M059J (cell line): ENCODE measurements at places on chromosomes 2 and 18.

DNA sequence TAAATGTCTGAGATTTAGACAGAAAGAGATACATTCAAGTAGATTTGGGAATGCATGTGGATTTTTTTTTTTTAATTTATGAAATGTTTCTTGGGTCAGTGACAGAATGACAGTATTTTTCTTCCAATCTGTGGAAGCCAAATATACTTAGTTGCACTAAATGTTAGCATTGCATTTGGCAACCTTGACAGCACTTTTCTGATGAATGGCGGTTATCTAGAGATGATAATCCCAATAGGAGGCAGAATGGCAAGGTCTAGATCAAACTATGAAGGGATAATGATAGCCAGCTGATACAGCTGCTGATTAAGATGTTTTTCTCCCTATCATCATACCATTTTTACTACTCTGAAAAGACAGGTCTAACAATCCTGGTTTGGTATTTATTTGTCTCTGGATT is 174.5 kb upstream of the STON1 start:
- DNase-seq = no peak

- no peak for DNase-seq
These were observed 513.9 kb upstream of the NXPH2 start for GRCh38 chr2:139293992-139294548.

DNA sequence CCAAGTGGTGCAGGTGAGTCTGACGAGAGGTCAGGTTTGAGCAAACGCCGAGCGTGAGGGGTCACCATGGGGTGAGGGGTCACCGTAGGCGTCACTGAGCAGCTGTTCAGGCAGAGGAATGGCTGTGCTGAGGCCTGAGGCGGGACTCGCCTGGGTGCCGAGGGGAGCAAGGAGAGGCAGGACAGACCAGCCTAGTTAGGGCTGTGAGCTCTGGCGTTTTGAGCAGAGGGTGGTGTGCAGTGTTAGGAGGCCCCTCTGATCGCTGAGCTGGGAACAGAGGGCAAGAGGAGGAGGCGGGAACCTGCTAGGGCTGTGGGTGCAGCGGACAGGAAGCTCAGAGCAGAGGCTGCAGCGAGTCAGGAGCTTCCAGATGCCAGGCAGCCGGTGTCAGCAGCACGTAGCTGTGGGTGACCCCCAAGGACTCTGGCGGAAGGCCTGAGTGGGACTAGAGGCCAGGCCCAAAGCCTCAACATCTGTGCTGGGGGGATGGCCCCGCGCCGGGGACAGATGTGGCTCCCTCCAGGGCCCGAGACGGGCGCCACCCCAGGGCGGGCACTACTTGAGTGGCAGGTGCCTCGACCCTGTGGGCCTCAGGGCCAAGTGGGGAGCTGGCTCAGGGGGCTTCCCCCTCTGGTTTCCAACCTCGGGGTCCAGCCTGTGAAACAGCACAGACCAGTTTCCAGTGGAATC is 55.7 kb downstream of the KCNG2 start:
- no peak for DNase-seq

DNA sequence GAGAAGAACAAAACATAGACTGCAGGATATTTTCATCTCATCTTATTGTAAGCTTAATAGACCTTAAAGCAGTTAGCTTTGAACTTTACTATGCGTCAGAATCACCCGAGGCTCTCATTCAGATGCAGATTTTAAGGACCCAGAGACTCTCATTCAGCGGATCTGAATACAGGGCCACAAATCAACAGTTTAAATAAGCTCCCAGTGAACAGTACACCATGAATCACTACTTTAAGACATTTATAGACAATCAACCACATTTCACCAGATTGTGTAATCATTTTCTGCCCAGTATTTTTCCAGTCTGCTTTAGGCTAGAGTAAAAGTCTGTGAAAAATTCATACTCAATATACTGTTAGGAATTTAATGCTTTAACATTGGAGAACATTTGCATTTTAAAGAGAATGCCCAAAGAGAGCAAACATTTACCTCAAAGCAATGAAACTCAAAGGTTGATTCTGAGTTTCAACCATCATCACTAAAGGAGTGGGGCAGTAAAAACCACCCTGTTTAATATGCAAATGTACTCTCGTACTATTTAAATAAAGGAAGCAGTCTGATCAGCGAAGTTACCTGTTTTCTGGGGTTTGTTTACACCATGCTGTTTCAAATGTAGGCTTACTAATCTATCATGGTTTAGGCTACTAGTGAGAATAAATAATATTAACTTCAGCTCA is 11.0 kb upstream of the ALPK2 start:
- DNase-seq = peak; percentile 98

DNA sequence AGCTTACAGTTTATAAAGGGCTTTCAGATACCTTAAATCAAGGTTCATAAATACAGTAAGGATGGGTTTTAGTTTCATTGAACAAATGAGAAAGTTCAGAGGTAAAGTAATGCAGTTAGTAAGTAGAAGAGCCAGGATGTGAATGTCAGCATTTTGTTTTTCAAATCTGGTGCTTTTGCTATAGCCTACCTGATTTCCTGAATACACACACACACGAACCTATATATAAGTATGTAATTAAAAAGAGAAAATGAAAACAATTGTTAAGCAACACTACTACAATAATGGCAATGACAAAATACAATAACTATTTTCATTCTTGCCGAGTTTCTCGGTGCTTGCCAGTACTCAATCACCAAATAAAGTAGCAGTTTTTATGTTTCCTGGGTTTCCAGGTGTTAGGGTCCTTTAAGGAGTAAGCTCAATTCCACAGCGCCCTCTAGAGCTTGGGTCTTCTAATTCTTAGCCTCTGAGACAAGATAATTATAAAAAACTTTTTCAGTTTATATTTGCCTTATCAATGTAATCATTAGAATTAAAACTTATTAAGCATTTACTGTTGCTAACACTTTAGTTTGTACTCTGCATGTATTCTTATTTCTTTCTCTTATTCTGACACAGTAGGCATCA is 512.9 kb upstream of the ACVR2A start:
- peak; percentile 7 for DNase-seq
